Hepatic stellate cell (primary cell): ENCODE measurements at places on chromosomes 11 and 22.

DNA sequence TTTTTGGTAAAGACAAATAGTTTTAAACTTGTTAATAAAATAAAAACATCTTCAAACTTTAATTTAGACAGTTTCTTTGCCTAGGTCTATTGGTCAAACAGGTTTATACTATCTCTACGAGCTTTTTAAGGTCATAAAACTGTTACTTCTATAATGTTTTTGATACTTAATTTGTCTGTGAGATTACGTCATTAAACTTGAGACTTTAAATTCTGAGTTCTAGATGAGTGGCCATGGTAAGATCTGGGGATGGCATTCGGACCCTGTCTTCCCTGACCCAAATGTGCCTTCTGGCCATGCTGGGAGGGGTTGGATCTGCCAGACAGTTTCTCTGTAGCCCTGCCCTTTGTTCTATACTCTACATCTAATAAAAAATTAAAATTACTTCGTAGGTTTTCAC lies 497.8 kb downstream of the TMEM135 start:
- DNase-seq: no peak

- no peak for DNase-seq
These were observed 1.2 kb downstream of the MS4A4E start for GRCh38 chr11:60241786-60242185.

DNA sequence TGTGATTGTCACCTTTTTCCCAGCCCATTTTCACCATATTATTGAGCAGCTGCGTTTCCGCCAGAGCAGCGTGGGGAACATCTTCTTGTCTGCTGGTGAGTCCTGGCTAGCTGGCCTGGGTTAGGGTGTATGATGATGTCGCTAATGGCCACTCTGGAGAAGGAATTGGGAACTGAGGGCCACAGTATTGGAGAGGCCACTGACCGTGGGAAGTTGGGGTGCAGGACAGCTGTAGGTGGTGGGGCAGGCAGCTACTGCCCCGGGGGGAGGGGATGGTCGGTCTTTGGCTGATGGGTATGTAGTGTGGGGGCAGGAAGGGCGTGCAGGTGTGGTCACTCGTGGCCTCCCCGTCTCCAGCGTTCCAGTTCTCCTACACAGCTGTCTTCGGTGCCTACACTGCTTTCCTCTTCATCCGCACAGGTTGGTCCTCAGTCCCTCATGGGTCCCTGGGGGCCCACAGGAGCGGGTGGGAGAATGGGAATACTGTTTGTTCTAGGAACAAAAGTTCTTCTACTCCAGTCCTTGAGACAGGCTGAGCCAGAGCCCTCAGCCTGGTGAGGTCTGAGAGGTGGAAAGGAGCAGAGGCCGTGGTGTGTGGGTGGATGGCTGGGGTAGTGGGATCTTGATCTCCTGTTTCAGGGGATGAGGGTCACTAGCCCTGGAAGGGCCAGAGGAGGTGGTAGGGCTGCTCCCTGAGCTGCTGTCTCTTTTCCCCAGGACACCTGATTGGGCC lies 2.1 kb downstream of the RCE1 start:
- DNase-seq: peak; percentile 1

- DNase-seq: peak; percentile 50
These were observed 160.9 kb downstream of the ADAMTS15 start for GRCh38 chr11:130609121-130610035.
